PC-9 (cell line): ENCODE measurements at places on chromosomes 2 and 18. TPM values are rescaled to one million over a fixed set of nuclear protein-coding genes. Genes with fewer than 3 reads are reported as not detected.

CYP20A1 gene
- total RNA-seq, result 6.8 and 6.9 TPM in 2 replicates

UGT1A10 gene
- not detected in 2 replicates for total RNA-seq

GREB1L gene
- total RNA-seq, result 3.6 and 6.0 TPM in 2 replicates

RHBDD1 gene
- total RNA-seq, result 22.3 and 23.2 TPM in 2 replicates

WDR12 gene
- 38.7 and 45.3 TPM in 2 replicates for total RNA-seq

SRSF7 gene
- 110 and 111 TPM in 2 replicates for total RNA-seq

PRKAG3 gene
- total RNA-seq, result not detected in 2 replicates

EFHD1 gene
- 10.6 and 15.0 TPM in 2 replicates for total RNA-seq

ABCG8 gene
- total RNA-seq, result not detected in 2 replicates
